ENCODE measurements at places on chromosomes 13 and 19. TPM values are rescaled to one million over a fixed set of nuclear protein-coding genes. Genes with fewer than 3 reads are reported as not detected.

GRCh38 chr13:103066079-103066780, at the start of gene SLC10A2:
Gene SLC10A2, minus strand, starts transcription at chr13:103066417. Its CDS starts 168 bp downstream, at chr13:103066249.
- DNase-seq, result no peak

DNA sequence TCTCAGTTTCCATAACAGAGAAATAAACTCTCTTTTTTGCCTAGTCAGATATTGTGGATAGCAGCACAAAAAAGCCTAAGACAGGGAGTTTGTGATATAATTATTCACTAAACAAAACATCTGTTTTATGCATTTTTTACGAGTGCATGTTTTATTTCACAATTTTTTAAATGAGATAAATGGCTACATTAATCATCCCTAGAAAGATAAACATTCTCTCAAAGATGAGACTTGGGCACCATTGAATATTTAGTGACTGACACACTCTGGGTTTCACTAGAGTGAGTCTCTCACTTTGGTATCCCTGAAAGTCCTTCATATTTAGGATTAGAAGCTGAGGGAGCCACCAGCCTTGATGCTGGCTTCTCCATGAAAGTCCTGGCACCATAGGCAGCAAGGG, 74.3 kb upstream of the LRCH1 start:
- DNase-seq, result no peak

GRCh38 chr13:29902632-29903305, 52.4 kb upstream of the UBL3 start:
- DNase-seq, result no peak

GRCh38 chr19:13133241-13133870, 15.3 kb downstream of the NACC1 start:
- no peak for DNase-seq

DNA sequence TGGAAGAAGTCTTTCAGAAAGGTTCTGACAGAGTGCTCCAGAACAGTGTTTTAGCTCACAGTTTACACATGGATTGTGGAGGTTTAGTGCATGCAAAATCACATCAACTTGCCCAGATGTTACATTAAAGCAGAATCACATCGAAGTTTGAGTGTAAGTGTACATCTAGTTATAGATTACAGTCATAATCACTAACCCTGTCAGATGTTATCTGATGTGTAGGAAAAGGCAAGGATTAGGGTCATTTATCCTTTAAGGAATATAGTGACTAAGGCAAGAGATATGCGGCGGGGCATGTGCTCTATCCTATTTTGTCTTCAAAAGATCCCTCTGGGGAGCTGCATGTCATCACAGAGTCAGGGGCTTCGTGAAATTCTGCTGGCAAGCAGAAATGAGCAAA, 66.9 kb downstream of the CYSLTR2 start:
- DNase-seq, result no peak

GRCh38 chr13:113758651-113759524, at the start of gene TMEM255B:
Gene TMEM255B, plus strand, starts transcription at chr13:113759226. Its CDS starts 44 bp downstream, at chr13:113759270.
- peak; percentile 79 for DNase-seq

GRCh38 chr19:11813703-11814028, 407 bp upstream of the ZNF440 start:
- DNase-seq, result no peak

- DNase-seq, result no peak
These were observed 619 bp upstream of the EXOC3L2 start for GRCh38 chr19:45245826-45246225.

DNA sequence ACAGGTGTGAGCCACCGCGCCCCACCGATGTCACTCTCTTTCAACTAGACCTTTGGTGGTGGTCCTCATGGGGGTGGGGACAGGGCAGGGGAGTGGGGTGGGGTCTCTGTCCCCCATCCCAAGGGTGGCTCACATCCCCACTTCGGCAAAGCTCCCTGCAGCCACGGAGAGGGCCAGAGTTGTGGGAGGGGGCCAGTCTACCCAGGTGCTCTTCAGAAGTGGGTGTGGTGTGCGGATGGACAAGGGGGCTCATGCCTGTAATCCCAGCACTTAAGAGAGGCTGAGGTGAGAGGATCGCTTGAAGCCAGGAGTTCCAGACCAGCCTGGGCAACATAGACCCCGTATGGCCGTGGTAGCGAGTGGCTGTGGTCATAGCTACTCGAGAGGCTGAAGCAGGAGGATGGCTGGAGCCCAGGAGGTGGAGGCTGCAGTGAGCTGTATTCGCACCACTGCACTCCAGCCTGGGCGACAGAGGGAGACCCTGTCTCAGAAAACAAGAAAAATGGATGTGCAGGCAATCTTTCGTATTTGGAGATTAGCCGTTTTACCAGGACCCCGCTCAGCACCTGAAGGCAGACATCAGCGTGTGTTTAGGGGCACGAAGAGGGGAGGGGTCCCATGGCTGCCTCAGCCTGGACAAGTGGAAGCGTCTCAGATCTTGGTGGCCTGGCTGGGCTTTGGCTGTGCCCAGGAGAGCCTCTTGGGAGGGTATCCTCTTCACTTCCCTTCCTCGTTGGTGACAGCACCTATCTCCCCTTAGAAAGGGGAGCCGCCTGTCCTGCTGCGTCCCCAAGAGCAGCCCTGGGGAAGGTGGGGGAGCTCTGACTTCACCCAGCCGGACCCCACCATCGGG, 846 bp downstream of the TGFBR3L start:
- DNase-seq, result no peak

- DNase-seq, result no peak
These were observed 6.5 kb downstream of the BRME1 start for GRCh38 chr19:13899393-13899792.

GRCh38 chr19:36973021-36973843, 57.1 kb downstream of the ZNF568 start:
- peak; percentile 89 for DNase-seq

DNA sequence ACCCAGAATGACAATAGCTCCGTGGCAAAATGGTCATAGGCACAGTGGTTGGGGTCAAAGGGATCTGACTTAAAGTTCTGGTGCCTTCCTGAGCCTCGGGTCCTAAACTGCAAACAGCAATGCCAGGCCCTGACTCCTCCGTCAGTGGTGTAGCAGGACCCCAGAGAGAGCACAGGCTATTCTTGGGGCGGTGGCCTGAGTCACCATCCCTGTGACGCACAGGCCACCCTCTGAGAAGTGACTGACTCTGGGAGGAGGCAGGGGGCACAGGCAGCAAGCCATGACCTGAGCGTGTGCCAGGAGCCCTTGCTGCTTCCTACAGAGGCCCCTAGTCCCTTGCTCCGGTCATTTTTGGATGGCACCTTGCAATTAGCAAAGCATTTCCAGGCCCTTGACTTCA, 18.7 kb downstream of the PLVAP start:
- no peak for DNase-seq

- no peak for DNase-seq
These were observed 47.9 kb upstream of the INTS6 start for GRCh38 chr13:51500687-51501086.

GRCh38 chr13:48234566-48235340, 1.7 kb downstream of the ITM2B start:
- no peak for DNase-seq

DNA sequence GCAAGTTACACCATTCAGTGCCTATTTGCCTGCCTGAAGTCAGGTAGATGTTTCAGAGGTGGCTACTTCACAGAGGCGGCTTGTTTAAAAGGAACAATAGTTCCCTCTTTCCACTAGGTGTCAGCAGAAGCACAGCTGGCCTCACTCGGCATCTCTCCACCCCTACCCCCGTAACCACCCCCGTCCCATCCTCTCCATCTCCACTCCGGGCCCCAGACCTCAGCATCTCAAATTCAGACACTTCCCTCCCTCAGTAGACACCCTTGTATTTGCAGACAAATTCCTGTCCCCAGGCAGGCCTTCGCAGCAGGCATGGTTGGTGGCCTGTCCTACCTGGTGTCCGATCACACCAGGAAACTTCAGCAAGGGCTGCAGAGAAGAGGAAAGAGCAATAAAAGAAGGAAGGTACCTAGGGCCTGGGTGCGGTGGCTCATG, 9.1 kb upstream of the DPP9 start:
- no peak for DNase-seq

GRCh38 chr13:98877466-98877865, 100.4 kb downstream of the DOCK9 start:
- no peak for DNase-seq

DNA sequence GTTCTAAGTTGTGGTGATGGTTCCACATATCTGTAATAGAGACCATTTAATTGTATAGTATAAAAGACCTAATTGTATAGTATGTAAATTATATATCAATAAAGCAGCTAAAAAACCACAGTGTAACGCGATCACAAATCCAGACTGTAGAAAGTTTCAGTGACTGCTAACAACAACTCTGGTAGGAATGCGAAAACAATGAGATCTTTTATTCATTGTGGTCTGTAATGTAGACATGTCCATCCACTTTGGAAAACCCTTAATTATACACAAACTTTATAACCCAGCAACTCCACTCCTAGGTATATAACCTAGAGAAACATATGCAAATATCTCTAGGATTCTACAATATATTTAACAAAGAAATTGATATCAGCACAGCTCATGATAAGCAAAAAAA, 549.5 kb downstream of the SLITRK1 start:
- no peak for DNase-seq

DNA sequence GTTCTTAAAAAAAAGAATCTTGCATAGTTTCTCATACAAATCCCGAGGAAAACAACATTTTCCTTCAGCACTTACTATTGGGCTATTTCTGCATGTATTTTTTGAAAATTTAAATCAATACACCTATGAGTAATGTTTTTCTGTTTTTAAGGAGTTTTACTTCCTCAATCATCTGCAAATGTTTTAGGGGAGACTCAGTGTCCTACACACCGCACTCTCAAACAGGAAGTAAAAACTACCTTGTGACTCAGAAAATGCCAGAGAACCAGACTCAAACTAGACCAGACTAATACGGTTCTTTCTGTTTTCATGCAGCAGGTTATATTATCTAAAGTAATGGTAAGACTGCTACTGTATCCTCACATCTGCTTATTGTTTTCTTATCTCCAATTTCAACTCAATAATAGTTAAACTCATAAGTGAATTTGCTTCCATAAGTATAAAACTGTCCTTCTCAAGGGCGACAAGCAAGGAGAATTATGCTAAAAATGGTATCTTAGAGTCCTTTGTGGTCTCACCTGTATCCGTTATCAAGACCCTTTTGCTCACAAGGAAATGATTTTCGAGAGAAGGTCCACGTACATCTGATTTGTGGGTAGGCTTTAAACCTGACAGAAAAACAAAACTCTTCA, 52.5 kb downstream of the FLT3 start:
- DNase-seq, result no peak

DNA sequence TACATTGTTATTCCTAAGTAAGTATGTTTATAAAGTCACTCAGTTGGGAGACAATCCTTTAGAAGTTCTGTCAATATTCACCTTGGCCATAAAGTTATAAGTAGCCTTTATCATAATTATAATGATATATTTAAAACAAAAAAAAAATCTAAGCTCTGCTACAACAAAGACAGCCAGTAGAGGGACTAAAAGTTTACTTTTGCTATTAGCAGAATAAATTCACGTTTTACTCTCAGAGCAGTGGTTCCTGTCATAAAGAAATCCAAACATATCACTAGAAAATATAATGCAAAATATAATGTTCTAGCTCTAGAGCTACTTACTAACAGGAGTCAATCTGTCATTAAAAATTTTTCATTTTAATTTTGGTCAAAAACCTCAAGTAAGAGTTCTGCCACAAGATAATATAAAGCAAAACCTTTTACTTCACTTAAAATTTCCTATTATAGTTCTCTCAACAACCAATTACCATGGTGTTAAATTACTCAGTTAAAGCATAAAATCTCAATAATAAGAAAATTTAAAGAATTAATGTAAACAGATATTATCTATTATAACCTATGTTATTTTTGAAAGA, 17.7 kb downstream of the INTS6 start:
- no peak for DNase-seq

GRCh38 chr19:30799865-30800755, 427.9 kb downstream of the ZNF536 start:
- DNase-seq, result peak; percentile 19

DNA sequence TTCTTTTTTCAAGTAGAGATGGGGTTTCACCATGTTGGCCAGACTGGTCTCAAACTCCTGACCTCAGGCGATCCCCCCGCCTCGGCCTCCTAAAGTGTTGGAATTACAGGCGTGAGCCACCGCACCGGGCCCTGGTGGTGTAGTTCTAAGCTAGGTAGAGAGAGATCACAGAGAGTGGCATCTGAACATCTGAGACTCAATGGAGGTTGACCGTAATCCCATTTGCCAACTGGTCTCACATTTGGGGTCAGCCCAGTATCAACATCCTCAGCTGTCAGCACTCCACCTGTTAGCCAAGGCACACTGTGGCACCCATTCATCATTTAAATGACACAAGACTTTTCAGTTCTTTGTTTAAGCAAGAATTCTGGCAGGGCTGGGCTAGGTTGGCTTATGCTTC, 8.1 kb downstream of the SELENOW start:
- DNase-seq, result no peak

LAIR1 gene
- 36.1 TPM for total RNA-seq

CA11 gene
- total RNA-seq, result 46.2 TPM

CGB8 gene
- total RNA-seq, result not detected

C19orf38 gene
- total RNA-seq, result 0.78 TPM

EDDM13 gene
- total RNA-seq, result not detected

TPTE2 gene
- total RNA-seq, result not detected
